ENCODE measurements at places on chromosomes 3 and 15.
A peak's percentile ranks its signal among the peaks of the same experiment; 100 is the strongest.

- peak; percentile 84 for DNase-seq
These were observed 416 bp upstream of the CORO2B start for GRCh38 chr15:68578175-68578979.

GRCh38 chr15:69554279-69554961 lies 101.8 kb downstream of the RPLP1 start:
- DNase-seq = no peak

GRCh38 chr3:58776231-58776630 lies 109.7 kb upstream of the FAM3D start:
- DNase-seq = no peak

DNA sequence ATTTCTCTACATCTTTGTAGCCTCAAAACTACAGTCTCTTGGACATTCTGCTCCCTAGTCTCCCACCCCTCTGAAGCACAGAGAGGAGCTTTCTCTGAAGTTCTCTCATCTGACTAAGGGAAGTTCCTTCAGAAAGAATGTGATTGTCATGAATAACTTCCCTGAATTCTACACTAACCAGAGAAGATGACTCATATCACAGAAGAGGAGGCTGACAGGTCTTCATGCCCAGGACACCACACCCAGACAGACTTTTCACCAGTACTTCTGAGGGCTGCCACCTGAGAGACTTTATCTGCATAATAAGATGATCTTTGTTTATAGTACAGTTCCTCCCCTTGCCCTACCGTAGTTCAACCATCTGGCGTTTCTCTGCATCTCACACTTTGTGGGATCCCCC lies 52.8 kb downstream of the CDIN1 start:
- no peak for DNase-seq

- no peak for DNase-seq
These were observed 50.3 kb upstream of the SEC13 start for GRCh38 chr3:10371167-10371566.

DNA sequence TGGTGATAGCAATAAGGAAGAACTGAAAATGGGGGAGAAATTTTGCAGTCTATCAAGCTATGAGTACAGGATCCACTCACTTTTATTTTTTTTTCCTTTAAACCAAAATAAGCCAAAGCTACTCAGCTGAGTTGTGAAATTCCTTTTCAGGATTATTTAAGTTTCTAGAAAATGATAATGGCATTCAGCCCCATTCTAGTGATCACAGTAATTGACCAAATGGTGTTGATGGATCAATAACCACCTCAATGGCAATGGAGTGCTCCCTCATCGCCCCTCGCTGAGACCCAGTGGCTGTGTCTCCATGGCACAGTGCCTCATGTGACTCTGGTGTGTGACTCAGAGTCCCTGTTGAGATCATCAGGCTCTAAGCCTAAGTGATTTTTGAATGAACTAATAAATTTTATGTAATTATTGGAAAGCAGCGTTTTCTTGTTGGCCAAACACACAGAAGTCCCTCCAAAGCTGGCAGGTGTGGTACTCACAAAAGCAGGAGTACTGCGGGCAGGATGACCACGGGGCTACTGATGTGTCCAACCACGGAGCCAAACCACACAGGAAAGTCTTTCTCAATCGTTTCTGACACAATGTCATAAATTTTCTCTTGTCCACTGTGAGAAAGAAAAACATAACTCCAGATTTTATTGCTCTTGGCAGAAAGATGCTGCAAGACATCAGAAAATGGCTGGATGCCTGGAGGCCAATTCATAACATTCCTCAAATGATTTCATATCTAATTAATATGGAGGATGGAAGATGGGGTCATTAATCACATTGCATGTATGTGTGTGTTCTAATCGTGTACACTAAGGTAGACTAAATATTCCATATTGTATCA lies 14.4 kb upstream of the STARD5 start:
- DNase-seq = peak; percentile 78

GRCh38 chr3:85427467-85427866 lies 468.7 kb downstream of the CADM2 start:
- DNase-seq = no peak

Data from tibial artery (tissue), 4 donors.